ENCODE measurements at places on chromosomes 11 and 22.

GRCh38 chr11:71197096-71197495 is 55.3 kb downstream of the SHANK2 start:
- DNase-seq = no peak

GRCh38 chr11:1224111-1224490 is 1.2 kb downstream of the MUC5B start:
- DNase-seq = no peak

GRCh38 chr11:3104051-3104714 is 47.0 kb upstream of the CARS1 start:
- DNase-seq = no peak

- no peak for DNase-seq
Measured at GRCh38 chr11:35158701-35159510, 19.9 kb downstream of the CD44 start.

- DNase-seq = no peak
Measured at GRCh38 chr11:555780-556661, 4.5 kb downstream of the LMNTD2 start.

DNA sequence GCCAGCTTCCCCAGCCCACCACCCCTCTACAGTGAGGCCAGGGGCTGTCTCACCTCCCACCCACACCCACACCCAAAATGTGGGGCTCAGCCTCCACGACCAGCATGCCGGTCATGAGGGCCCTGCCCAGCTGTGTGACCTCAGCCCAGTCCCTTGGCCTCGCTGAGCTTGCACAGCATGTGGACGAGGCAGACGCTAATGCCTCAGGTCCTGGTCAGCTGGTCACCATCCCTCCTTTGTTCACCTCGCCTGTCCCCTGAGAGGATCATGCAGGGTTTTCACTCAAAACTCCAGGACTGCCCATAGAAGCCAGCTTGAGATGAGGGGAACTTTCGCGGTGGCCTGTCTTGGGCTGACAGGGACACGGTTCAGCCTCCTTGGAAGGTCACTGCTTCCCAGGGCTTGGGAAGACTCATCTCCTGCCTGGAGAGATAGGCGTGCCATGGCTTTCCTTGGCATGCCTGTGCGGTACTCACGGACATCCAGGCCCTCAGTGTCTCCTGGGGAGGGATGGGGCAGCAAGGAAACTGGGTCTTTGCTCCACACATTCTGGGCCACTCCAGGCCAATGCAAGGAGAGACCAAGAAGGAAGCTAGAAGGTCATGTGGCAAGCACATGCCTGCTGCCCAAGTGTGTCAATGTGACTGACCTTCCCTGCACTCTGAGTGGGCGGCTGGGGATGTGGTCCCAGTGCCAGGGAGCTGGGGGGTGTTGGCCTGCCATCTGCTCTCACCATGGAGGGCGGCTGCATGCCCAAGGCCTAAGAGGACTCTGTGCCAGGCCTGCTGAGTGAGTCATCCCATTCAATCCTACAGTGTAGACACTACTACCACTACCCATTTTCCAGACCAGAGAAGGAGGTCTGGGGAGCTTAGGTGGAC is 3.2 kb upstream of the RTN4R start:
- no peak for DNase-seq

DNA sequence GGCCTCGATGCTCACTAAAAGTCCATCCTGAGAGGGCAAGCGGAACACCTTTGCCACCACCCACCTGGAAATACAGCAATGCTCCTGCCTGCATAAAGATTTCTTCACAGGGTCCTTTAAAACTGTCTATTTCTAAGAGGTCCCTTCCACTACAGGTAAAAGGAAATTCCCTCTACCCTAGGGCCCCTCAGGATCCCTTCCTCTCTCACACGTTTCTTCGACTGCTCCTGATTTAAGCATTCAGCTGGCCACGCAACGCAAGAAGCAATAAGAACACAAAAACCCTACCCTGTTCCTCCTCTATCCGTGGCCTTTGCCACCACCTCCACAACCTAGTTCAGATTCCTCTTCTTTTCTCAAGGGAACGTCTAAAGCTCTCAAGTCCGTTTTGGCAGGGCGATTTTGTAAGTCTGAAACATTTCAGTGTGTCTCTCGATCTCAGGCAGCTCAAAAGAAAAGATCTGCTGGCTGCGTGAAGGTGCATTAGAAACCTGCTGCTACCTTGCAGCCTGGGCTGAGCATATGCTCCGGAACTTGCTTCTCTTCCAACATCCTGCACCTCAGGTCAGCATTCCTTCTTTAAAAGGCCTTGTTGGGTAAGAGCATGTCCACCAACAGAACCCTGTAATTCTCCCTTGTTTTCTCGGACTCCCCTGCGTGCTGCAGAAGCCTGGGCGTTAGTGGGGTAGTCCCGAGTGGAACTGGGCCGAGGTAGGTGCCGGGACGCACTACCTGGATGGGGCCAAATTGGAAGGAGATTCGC is 1.6 kb downstream of the LGR4 start:
- DNase-seq = peak; percentile 25

DNA sequence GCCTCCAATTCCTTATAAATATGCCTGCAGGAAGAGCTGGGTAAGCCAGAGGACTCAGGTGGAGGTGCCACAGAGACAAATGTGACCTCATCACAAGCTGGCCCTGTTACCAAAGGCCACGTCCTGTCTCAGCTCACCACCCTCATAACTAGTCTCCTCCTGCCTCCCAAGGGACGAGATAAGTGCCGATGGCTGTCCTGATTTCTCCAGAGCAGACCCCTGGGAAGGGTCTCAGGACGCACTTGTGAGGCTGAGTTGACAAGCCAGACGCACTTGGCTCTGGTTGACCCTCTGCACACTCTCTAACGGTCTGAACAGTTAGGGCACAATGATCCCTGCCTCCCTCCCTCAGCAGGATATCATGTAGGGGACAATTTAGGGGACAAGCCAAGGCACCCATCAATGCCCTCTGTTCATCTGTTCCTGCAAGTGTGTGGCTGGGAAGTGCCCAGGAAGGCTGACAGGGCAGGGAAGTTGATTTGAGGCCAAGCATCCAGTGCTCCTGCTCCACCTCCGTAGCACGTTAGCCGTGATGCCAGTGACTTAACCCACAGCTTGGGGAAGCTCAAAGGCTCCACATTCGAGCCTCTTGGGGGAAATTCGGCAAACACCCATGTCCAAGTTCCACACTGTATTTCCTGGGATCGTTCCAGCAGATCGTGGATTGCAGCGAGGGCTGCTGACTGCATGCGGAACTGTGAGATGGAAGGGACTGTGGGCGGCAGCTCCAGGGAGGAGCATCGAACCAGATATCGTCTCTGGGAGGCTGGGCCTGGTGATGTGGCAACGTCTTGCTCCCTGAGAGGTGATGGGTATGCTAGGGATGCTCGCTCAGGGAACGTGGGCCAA is 2.8 kb downstream of the SMIM38 start:
- no peak for DNase-seq

DNA sequence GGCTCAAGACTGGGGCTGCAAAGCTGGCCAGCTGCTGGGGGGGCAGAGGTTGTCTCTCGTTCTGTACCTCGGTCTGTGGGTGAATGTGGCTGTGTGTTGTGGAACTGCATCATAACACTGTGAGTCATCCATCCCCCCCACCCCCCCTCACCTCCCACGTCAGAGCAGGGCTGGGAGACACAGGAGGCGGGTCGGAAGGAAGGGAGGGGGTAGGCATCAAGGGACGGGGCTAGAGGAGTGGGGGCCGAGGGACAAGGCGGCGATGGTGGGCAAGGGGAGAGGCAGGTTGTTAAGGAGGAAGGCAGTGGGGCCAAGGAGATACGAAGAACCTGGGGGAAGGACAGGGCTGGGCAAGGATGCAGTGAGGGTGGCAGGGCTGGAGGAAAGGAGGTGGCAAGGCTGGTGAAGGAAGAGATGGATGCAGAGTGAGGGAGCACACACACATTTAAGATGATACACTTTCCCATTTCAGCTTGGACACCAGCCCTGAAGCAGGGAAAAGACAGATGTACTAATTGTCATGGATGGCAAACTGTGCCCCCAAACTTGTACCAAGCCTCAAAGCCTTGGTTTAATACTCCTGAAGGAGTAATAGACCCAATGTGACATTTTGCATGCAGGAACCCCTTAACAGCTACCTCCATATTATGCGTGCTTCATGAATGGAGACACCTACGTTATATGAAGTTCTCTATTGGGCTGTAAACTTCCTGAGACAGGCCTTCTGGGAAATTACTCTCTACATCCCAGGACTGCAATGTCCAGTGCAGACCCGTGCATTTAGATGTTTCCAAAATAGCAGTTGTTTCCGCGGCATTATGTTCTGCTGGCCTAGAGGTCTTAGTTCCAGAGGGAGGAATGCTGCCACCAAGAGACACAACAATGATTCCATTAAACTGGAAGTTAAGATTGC is at the start of gene YPEL4:
TSS of gene YPEL4 (minus strand) at position 87 of the 913 bp plus-strand sequence. CDS start 2,805 bp downstream, outside the sequence.
- peak; percentile 60 for DNase-seq

GRCh38 chr11:8095806-8096522 is 15.0 kb downstream of the TUB start:
- no peak for DNase-seq

DNA sequence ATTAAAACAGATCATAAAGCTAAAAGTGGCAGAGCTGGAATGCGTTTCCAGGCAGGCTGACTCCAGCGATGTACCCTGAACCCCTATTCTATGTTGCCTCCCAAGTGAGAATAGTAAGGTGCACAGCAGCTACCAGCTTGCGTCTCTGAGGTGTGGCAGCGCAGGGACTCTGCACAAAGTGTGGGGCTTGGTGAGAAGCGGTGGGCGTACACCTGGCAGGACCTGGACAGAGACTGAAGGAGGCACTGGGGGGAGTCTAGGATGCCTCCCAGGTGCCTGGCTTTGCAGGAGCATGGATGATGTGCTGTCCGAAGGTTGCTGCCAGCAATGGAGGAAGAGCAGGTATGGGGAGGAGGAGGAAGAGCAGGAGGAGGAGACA is 42.9 kb downstream of the AMPD3 start:
- no peak for DNase-seq

DNA sequence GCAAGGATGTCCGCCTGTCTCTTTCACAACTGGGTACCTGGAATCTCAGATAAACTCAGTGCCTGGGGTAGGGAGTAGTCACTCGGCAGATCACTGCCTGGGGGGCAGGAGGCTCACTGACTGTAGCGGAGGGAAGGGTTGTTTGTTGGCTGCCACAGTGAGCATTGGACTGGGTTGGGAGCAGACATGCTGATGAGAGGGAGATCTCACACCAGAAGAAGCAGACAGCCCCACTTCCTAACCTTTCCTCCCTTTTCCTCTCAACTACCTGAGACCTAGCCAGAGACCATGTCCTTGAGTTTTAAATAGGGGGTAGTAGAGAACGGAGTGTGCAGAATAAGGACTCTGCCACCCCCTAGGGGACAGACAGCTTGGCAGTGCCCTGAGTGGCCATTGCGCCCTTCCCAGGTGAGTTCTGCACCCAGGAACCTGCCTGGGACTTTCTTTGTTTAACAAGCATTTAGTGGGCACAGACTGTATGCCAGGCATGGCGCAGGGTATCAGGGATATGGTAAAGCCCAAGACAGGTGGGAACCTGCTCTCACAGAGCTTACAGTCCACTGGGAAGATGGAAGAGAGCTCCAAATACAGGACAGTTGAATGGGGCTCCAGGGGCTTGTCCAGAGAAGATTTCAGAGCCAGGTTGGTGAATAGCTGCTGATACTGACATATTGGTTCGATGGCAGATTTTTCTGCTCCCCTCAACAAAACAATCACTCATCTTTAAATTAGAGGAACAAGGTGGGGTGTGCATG is 115.7 kb upstream of the NNMT start:
- DNase-seq = peak; percentile 25

- DNase-seq = no peak
Measured at GRCh38 chr11:81089242-81089641, 1644.4 kb downstream of the FAM181B start.

DNA sequence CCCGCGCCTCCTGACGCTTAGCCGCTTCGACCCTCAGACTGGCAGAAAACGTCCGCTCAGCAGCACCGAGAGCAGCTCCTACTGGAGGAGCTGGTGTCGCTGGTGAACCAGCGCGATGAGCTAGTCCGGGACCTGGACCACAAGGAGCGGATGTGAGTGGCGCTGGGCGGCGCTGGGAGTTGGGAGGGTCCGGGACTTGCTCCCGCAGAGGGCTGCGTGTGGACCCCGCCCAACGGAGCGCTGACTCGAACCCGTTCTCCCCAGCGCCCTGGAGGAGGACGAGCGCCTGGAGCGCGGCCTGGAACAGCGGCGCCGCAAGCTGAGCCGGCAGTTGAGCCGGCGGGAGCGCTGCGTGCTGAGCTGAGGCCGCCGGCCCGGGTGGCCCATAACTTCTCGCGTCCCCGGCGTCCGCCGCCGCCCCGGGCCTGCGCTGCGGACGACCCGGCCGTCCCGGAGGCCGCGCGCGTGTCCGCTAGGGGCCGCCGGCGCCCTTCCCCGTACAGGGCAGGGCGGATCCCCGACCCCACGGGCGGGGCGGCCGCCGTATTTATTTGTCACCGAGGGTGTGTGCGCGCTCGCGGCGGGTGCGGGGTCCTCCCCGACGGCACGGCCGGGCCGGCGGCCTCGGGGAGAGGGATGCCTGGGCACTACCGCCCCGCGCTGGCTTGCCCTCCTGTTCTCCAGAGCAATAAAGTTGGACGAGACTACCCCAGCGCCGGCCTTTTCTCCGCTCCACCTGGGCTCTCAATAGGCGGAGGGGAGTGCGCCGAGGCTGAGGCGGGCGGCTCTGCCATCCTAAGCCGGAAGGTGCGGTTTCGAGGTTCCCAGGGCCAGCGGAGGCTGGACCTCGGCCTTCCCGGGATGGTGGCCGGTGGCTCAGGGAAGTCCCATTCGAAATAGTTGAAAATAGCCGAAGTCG is 3.4 kb downstream of the KCNK7 start:
- DNase-seq = no peak
